ENCODE measurements at places on chromosomes 13 and 19. TPM values are rescaled to one million over a fixed set of nuclear protein-coding genes. Genes with fewer than 3 reads are reported as not detected.

GRCh38 chr19:32658075-32658474 is 16.9 kb downstream of the ANKRD27 start:
- no peak for DNase-seq
- no peaks in the 10 kb centered on the region for H3K4me1 ChIP-seq

DNA sequence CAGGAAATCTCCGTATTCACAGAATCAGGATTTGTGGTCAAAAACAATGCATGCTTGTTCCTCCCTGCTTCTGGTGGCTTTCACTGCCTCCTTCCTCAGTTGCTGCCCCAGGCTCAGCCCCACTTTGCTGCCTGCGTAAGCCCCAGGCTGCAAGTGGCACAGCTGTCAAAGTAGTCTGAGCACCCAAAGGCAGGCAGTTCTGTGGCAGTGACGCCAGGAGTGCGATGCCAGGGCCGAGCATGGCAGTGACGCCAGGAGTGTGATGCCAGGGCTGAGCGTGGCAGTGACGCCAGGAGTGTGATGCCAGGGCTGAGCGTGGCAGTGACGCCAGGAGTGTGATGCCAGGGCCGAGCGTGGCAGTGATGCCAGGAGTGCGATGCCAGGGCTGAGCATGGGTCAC is 77.3 kb upstream of the GPR183 start:
- H3K4me1 ChIP-seq = no peaks in the 10 kb centered on the region
- H3K27ac ChIP-seq = no peak overlapping the region
- no peak for DNase-seq
- no peak overlapping the region for H3K4me3 ChIP-seq
- no peaks in the 10 kb centered on the region for H3K27me3 ChIP-seq
- no peaks in the 10 kb centered on the region for H3K36me3 ChIP-seq

GRCh38 chr13:22629374-22629773 is 551.4 kb upstream of the SGCG start:
- DNase-seq = no peak
- no peaks in the 10 kb centered on the region for H3K27me3 ChIP-seq
- no peaks in the 10 kb centered on the region for H3K36me3 ChIP-seq
- H3K4me1 ChIP-seq = no peaks in the 10 kb centered on the region
- H3K4me3 ChIP-seq = no peak overlapping the region

DNA sequence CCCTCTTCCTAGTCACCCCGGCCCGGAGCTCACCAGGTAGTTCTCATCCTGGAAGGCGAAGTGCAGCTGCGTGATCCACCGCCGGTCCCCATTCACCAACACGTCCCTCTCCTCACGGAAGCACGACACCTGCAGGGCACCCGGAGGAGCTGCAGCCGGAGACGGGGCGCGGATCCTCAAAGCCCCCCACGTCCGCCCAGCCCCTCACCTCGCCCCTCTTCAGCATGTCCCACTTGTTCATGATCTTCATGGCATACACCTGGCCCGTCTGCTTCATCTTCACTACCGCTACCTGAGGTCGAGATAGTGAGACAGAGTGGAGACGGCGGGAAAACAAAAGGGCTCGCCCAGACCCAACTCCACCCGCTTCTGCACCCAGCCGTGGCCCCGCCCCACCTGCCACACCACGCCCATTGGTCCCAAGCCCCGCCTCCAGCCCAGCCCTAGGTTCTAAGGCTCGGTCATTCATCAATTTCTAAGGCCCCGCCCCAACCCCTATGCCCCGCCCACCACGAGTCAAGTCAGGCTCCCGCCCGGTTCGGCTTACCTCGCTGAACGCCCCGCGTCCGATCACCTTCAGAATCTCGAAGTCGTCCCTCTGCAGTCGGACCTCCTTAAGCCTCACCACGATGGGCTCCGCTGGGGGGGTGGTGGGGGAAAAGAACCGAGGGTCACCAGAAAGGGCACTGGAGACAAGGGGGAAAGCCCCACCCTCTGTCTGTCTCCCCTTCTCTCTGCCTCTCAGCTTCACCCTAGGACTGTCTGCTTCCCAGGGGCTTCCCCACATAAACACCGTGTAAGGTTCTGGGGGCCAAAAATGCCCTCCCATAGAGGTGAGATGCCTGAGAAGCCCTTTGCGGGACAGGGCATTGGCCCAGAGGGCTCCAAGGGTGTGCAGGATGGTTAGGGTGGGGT is 2.8 kb downstream of the DMPK start:
- H3K4me1 ChIP-seq = peaks cover 22% of the 10 kb centered on the region
- peak overlapping the region; percentile 61 for H3K27ac ChIP-seq
- peak; percentile 92 for DNase-seq

DNA sequence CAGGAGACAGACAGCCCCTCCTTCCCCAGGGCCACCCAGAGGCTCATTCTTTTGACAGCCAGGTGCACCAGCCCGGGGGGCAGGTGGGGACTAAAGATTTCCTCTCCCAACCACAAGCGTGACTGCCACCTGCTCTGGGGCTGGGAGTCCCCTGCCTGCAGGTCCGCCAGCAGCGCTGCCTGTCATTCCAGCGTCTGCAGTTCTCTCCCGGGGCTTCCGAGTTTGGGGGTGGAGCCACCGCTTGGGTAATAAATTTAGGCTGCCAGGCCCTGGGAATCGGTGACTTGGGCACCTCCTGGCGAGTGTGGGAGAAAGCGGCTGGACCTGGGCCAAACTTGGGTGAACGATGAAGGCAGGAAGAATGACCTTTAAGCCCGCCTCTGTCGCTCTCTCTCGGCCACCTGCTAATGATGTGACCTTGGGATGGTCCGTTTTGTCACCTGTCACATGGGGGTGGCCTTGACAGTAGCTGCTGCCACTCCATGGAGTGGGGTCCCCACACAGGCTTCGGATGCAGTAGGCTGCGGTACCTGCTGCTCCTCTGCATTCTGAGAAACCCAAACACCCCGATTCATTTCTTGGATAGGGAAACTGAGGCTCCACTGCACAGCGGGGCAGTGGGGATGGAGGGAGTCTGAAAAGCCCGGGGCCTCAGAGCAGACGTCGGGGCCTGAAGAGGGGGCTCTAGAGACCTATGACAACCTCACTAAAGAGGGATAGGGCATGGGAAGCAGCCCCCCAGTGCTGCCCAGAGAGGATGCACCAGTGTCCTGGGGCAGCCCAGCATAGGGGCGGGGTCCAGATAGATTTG is 12.8 kb downstream of the FUT6 start:
- DNase-seq = peak; percentile 71
- no peaks in the 10 kb centered on the region for H3K27me3 ChIP-seq
- H3K4me3 ChIP-seq = no peak overlapping the region
- no peak overlapping the region for H3K27ac ChIP-seq

DNA sequence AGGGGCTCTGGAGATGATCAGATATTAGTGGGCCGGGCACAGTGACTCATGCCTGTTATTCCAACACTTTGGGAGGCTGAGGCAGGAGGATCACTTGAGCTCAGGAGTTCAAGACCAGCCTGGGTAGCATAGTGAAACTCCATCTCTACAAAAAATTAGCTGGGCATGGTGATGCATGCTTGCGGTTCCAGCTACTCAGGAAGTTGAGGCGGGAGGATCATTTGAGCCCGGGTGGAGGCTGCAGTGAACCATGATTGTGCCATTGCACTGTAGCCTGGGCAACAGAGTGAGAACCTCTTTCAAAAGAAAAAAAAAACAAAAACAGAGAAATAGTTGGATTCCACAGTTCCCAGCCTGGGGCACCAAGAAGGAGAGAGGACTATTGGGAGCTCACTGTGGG is 17.9 kb upstream of the SHFL start:
- H3K27me3 ChIP-seq = peaks cover 10% of the 10 kb centered on the region
- no peaks in the 10 kb centered on the region for H3K36me3 ChIP-seq
- DNase-seq = no peak
- no peaks in the 10 kb centered on the region for H3K4me1 ChIP-seq

GRCh38 chr19:7861619-7862412 is 12.4 kb downstream of the PRR36 start:
- H3K4me1 ChIP-seq = no peaks in the 10 kb centered on the region
- H3K4me3 ChIP-seq = peak overlapping the region; percentile 35
- no peak overlapping the region for H3K27ac ChIP-seq
- no peak for DNase-seq
- no peaks in the 10 kb centered on the region for H3K36me3 ChIP-seq
- no peaks in the 10 kb centered on the region for H3K27me3 ChIP-seq

GPR12 gene
- 1.2 TPM for total RNA-seq

GRCh38 chr13:41740479-41740878 is 220.4 kb downstream of the VWA8 start:
- H3K27ac ChIP-seq = no peak overlapping the region
- no peaks in the 10 kb centered on the region for H3K36me3 ChIP-seq
- no peak for DNase-seq
- H3K4me1 ChIP-seq = no peaks in the 10 kb centered on the region

DNA sequence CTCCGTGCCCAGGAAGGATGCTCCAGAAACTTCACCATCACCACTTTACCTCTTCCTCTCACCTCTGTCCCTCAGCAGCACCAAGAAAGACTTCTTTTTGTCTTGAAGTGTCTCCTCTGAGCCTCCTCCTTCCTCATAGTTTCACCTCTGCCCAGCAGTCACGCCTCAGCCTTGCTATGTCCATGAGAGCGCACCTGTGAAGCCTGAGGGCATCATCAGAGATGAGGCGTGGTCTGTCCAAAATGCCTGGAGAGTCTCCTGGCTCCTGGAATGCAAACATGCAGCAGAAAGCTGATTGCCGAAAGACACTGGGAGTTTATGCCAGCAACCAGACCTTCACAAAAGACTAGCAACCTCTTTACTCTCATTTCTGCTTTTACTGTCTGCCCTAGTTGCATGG is 336.6 kb downstream of the TEX29 start:
- H3K27ac ChIP-seq = no peak overlapping the region
- no peak for DNase-seq
- H3K4me3 ChIP-seq = no peak overlapping the region

- peak overlapping the region; percentile 32 for H3K4me3 ChIP-seq
- no peaks in the 10 kb centered on the region for H3K36me3 ChIP-seq
- H3K4me1 ChIP-seq = no peaks in the 10 kb centered on the region
- peak overlapping the region; percentile 78 for H3K27ac ChIP-seq
- no peak for DNase-seq
These were observed 15.4 kb upstream of the IRGC start for GRCh38 chr19:43700395-43701000.

ZNF793 gene
- total RNA-seq = 7.2 TPM
